Inflammatory macrophage treated with lipopolysaccharide for 4 hours (primary cell): ENCODE measurements at places on chromosomes 1 and 21.

GRCh38 chr1:8152731-8153702 lies 126.9 kb upstream of the ERRFI1 start:
- no peak for DNase-seq

- DNase-seq: no peak
These were observed 19.3 kb upstream of the UMODL1 start for GRCh38 chr21:42051788-42052187.

- DNase-seq: peak; percentile 20
These were observed at the start of gene SMCP for GRCh38 chr1:152878042-152878441. Gene SMCP, plus strand, starts transcription at chr1:152878322. Its CDS starts 6,101 bp downstream, at chr1:152884423.

GRCh38 chr1:42830631-42831030 lies 13.4 kb upstream of the SVBP start:
- no peak for DNase-seq

DNA sequence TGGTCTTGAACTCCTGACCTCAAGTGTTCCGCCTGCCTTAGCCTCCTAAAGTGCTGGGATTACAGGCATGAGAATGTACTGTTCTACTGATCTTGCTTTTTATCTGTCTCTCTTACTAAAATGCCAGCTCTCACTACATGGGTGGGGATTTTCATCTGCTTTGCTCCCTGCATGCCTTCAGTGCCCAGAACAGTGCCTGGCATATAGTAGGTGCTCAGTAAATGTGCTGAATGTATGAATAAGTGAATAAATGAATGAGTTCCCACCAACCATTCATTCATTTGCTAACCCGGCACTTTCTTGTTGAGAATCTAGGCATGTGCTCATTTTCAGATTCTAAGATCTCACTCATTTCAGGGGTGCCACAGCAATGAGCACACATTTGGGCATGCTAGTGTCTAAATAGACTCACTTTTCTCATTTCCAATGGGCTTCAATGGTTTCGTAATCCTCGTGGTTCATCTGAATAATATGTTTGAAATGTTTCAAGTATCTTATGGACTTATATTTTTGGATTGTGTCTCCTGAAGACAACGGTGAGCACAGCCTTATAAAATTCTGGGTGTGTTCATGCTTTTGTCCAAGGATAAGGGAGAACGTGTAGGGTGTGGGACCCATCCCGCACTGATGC lies 7.6 kb downstream of the DHRS3 start:
- DNase-seq: no peak

DNA sequence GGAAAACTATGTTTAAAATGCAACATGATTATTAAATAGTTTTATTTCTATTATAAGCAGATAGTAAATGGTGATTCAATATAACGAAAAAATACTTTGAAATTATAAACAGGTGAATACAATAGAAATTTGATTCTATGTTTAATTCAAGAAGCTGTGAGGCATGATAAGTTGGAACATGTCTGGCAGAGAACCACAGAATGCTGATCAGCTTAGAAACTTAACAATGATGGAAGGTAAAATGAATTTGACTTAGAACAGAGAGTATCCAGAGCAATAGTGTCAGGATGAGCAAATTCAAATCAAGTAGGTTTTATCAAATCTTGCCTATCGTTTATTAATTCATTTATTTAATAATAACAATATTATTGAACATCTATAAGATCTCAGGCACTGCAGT lies 83.4 kb upstream of the ADGRL4 start:
- DNase-seq: no peak

DNA sequence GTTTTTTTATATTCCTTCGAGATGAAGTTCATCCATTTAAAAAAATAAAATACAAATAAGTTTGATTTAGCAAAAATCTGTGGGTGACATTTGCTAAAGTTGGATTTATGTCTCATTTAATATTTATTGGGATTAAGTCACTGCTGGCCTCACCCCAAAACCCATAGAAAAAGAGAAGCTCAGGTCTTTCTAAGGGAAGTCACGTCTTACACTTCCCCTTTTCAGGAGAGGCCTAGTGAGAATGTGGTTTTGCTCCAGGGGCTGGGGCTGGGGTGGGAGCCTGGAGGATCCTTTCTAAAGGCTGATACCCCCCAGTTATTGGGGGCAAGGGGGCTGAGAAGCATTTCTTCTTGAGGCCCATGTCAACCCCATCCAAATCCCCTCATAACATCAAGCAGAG lies 300.3 kb downstream of the DSCAM start:
- DNase-seq: peak; percentile 64

DNA sequence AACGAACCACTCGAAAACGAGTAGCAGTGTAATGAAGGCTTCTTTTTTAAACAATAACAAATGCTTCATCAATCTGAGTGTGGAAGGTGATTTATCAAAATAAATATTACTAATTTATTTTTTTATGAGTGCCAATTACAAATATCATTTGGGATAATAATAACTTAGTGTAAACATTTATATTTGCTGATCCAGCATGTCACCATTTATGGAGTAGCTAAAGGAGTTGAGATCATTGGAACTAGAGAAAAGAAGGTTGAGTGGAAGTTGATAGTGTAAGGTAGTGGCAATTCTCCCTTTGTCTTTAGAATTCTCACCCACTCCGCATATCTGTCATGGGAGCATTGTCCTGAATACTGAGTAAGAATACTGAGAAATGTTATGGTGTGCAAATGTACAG lies 67.1 kb upstream of the KIF26B start:
- no peak for DNase-seq

- no peak for DNase-seq
These were observed 74.3 kb upstream of the IFNAR2 start for GRCh38 chr21:33155422-33155821.

GRCh38 chr21:38802050-38803026 lies 3.4 kb upstream of the ETS2 start:
- DNase-seq: no peak
